Activated naive CD4-positive, alpha-beta T cell (primary cell): ENCODE measurements at places on chromosomes 5 and 9.

GRCh38 chr5:68420476-68421344, 205.2 kb downstream of the PIK3R1 start:
- no peak for DNase-seq

DNA sequence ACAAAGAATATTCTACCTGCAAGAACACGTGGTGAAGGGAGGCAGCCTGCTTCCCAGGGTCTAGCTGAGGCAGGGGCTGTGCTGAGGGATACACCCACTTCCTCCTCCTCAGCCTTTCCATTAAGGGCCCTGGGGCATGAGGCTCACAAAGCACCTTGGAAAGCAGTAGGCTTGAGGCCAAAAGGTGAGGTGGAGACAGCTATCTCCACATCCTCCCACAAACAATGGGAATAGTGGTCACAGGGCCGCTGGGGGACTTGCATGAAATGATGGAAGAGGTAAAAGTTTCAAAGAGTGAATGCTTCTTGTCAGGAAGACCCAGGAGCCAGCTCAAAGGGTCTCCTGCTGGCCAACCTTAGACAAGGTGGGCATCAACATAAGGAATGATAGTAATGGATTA, 207.9 kb downstream of the CDK5RAP2 start:
- DNase-seq = no peak

DNA sequence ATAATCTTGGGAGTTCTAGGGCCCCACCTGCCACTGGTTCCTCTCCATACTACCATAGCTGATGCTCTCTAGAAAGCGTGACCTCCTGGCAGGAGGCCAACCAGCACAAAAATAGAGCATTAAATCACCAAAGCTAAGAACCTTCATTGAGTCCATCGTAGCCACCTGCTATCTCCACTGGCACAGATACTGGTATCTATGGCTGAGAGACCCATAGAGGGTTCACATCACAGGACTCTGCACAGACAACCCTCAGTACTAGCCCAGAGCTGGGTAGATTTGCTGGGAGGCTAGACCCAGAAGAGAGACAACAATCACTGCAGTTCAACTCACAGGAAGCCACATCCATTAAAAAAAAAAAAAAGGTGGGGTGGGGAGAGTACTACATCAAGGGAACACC, 509.1 kb downstream of the DTWD2 start:
- DNase-seq = no peak

DNA sequence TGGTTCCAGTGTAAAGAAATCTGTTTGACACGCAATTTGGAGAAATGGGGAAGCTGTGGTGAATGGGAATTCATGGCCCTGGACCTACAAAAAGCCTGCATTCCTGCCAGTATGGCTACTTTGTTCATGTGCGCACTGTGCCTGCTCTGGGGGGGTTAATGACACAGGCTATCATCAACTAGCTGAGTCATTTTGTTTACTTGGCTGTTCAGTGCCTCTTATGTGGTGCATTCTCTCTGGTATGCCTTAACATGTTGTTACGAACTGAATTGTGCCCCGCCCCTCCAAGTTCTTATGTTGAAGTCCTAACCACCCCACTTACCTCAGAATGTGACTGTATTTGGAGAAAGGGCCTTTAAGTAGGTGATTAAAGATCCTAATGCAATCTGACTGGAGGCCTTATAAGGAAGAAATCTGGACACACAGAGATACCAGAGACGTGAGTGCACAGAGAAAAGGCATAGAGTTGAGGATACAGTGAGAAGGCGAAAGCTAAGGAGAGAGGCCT, 20.4 kb upstream of the UBAP1 start:
- no peak for DNase-seq

DNA sequence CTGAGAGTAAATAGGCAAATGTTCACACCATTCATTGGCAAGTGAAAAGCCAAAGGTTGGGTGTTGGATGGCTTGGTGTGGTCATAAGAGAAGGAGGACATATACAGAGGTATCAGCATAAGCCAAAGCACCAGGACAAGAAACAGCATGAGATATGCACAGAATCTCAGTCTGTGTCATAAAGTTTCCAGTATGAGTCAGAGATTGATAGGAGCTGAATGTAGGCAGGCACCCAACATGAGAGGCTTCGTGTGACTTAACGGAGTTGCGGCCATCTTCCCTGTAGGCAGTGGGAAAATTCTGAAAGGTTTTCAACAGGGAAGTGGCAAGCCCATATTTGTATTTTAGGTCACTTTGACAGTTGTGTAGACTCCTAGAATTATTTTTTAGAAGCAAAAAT, 54.5 kb downstream of the SNCAIP start:
- DNase-seq = no peak

DNA sequence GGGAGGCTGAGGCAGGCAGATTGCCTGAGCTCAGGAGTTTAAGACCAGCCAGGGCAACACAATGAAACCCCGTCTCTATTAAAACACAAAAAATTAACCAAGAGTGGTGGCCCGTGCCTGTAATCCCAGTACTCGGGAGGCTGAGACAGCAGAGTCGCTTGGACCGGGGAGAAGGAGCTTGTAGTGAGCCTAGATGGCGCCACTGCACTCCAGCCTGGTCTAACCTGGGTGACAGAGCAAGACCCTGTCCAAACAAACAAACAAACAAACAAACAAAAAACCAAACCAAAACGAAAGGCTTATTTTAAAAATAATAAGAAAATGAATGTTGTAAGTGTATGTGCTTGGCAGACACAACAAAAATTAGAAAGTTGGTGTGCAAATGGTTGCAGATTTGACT, 536.3 kb upstream of the PTPRD start:
- DNase-seq = no peak

GRCh38 chr9:80957801-80958200, 731.5 kb downstream of the TLE1 start:
- no peak for DNase-seq

GRCh38 chr9:121566481-121567465, 67.1 kb upstream of the GGTA1 start:
- no peak for DNase-seq

DNA sequence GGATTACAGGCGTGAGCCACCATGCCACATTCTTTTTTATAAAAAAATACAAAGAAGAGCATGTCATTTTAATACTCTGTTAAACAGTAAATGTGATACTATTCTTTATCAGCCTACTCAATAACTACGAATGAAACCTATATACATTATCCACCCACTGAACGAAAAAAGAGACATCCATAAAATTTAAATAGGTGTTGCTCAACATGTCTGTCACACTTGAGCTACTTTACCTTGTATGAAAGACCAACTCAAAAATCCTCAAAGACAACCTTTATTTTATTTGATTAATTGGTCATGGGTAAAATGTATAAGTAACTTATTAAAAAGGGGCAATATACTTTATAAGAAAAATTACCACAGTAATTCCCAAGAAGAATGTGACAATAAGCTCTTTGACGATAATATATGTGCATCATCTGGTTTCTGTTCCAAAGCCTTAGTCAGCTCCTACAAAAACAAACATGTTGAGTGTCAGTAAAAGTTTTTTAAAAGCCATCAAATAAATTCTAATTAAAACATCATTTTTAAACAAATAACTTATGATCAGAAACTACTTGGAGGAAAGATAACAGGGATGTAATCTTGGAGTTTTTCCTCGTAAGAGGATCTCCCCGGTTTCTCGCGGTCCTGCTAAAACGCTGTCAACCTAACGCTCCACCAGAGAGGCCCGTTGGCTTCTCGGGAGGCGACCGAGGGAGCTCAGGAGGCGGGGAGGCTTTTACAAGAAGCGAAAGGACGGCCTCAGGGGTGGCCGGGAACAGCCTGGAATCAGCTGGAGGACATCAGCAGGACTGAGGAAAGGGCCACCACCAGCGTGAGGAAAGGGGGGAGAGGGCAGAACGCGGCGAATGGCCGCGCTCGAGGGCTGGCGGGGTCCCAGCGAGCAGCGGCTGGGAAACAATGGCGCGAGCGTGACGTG, 13.5 kb upstream of the ANKRD18B start:
- peak; percentile 9 for DNase-seq

- DNase-seq = no peak
Observed at GRCh38 chr9:70987986-70988385, 133.4 kb downstream of the TRPM3 start.

DNA sequence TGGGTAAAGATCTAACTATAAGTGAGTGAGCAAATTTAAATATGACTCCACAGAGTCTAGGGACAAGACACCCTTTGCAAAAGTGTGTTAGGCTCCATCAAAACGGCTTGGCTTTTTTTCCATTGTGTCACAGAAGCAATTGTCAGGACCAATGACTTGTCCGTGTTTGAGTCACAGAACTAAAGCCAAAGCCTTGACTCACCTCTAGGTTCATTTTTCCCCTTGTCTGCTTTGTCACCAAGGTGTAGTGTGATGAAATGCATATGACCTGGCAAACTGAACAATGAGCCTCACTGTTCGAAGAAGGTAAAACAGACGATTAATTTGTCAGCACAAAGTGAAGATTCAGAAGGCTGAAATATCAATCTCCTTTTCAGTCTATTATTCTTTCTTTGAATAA, 331.0 kb downstream of the GLIS3 start:
- no peak for DNase-seq

DNA sequence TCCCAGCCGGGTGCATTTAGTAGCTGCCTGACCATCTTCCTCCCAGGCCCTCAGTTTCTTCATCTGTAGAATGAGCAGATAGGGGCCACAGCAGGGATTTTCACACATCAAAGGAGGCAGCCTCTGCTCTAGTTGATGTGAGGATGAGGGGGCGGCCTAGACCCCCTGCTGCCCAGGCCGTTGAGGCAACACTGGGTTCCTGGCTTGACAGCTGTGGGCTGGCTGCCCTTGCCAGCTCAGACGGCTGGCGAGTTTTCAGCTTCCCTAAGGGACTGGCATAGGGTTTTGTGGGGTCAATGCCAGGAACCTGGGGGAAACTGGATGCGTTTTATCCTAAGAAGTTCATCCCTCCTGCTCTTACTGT, 49.6 kb downstream of the NDST1 start:
- no peak for DNase-seq

- DNase-seq = no peak
Observed at GRCh38 chr9:115292584-115293279, 174.8 kb upstream of the TNC start.

- DNase-seq = no peak
Observed at GRCh38 chr5:76046741-76047140, 36.4 kb upstream of the SV2C start.

- peak; percentile 20 for DNase-seq
Observed at GRCh38 chr9:69122082-69122548, 52.0 kb upstream of the TJP2 start.

DNA sequence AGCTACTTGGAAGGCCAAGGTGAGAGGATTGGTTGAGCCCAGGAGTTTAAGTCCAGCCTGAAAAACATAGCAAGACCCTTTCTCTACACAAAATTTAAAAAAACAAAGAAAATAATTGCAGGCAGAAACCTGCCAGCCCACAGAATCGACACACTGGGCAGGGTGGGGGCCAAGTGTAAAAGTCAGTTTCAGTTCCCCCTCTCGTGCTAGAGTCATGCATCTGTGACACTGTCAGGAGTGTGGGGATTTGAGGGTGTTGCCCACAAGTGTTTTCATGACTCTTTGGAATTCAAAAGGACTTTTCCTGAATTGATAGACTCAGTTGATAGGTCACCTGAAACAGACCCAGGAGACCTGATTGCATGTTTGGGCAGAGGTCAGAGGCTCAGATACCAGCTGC, 47.6 kb downstream of the PRRC2B start:
- DNase-seq = no peak

GRCh38 chr5:101626572-101626971, 669.5 kb downstream of the SLCO4C1 start:
- DNase-seq = no peak

GRCh38 chr9:134967547-134967930, 49.8 kb upstream of the FCN1 start:
- DNase-seq = no peak

DNA sequence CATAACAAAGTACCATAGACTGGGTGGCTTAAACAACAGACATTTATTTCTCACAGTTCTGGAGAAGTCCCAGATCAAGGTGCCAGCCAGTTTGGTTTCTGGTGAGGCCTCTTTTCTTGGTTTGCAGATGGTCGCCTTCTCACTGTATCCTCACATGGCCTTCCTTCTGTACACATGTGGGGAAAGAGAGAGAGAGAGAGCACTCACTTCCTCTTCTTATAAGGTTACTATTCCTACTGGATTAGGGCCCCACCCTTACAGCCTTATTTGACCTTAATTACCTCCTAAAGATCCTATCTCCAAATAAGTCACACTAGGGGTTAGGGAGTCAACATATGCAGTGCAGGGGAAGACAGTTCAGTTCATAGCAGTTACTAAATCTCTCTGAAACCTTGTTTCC, 205.6 kb upstream of the GDNF start:
- no peak for DNase-seq

DNA sequence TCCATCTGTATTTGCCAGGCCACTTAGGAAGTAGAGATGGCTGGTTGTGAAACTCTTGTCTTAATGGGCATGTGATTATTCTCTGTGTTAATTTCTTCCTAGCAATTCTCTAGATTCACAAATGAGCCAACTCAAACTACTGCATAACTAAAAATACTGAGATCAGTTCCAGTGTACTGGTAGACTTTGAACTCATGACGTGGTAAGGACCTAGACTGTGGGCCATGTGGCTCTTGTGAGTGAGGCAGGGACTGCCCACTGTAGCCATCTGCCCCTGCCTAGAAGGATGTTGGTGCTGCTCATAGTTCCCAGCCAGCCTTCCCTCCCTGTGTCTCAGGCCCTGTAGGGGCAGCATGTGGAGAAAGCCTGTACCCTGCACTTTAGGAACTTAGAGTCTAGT, 47.4 kb downstream of the CYSTM1 start:
- no peak for DNase-seq

DNA sequence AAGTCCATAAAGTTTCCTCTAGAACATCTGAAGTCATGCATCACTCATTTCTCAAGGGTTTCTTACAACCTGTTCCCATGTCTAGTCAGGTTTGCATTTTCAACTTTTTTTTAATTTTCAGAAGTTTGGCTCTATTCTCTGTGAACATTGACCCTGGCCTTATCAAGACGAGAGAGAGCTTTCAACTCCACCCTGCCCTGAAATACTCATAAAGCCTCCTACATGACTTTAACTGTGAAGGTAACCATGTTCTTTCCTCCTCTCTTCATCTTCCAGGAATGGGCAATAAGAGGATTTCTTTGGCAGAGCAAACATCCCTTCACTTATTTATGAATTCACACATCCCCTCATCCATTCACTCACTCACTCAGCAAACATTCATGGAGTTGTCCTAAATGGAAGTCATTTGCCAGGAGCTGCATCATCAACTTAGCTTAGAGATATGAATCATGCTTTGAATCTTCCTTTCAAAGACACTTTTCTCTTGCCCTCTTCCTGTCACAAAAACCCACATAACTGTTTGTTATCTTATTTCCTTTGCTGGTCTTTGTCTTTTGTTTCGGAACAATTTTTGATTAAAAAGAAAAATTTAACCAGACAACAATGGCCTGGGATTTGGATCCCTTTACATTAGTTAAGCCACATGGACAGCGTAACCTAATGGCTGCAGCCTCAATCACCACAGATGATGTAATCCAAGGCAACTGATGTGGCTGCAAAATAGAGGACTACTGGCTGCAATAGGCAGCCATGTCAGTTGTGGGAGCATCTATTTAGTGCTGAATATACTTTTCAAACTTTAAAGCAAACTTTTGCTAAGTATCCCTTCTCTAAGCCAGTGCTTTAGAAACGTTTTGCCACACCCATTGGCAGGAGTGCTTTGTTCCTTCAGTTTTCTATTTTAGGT, 43.0 kb upstream of the GNAQ start:
- no peak for DNase-seq
